ENCODE measurements at places on chromosomes 1 and 21. TPM values are rescaled to one million over a fixed set of nuclear protein-coding genes. Genes with fewer than 3 reads are reported as not detected.

DNA sequence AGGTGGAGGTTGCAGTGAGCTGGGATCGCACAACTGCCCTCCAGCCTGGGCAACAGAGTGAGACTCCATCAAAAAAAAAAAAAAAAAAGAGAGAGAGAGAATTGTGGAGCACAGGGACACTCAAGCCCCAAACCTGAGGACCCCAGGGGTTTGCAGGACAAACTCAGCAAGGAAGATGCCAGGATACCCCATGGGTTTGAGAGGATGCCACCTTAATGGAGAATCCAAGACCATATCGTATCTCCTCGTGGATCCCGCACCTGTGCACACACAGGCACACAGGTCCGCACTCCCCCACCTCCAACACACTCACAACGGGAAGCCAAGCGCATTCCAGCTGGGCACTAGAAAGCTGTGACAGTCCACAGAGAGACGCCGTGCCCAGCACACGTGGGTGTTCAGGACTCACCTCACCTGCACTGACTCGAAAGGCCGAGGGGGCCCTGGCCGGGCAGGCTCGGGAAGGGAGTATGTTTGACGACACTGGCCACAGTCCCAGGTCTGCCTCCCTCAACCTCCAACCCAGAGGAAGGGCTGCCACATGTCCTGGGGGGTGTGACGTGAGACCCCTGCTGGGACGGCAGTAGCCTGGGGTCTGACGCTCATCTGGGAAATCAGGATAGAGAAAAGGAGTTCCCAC, 11.1 kb downstream of the CHD5 start:
- no peaks in the 10 kb centered on the region for H3K4me1 ChIP-seq
- H3K27ac ChIP-seq = no peak overlapping the region
- H3K36me3 ChIP-seq = no peaks in the 10 kb centered on the region
- H3K4me3 ChIP-seq = no peak overlapping the region
- H3K27me3 ChIP-seq = no peaks in the 10 kb centered on the region

Gene BGLAP
- 1.5 TPM for total RNA-seq

DNA sequence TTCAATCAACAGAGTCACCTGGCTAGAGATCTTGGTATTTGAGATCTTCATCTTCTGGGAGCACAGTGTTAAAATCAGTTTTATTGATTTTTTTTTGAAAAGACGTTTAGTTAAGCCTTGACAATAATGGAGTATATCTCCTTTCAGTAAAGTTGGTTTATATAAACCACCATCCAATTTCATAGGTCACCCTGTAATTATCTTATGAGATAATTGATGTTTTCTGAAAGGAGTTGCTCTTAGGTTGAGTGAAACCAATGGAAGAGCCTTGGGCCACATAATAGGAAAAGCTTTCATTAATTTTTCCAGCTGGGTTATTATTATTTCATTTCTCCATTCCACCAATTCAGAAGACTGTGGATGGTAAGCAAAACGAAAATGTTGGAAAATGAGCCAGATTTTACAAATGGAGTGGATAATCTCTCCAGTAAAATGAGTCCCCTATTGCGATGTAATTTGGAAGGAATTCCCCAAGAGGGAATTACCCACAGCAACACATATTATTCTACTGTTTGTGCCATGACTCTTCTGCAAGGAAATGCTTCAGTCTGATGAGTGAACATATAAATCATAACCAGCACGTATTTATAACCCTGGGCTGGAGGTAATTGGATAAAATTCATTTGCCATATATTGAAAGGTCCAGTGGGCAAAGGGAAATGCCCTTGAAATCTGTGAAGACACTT, 46.2 kb upstream of the TINAGL1 start:
- H3K4me3 ChIP-seq = no peak overlapping the region
- no peak overlapping the region for H3K27ac ChIP-seq
- no peak for DNase-seq
- no peaks in the 10 kb centered on the region for H3K36me3 ChIP-seq

- peak; percentile 49 for DNase-seq
- H3K27ac ChIP-seq = no peak overlapping the region
- H3K4me1 ChIP-seq = no peaks in the 10 kb centered on the region
- no peaks in the 10 kb centered on the region for H3K36me3 ChIP-seq
Measured at GRCh38 chr1:192506741-192507155, 68.8 kb upstream of the RGS1 start.

Gene HSD3B1
- not detected for total RNA-seq

DNA sequence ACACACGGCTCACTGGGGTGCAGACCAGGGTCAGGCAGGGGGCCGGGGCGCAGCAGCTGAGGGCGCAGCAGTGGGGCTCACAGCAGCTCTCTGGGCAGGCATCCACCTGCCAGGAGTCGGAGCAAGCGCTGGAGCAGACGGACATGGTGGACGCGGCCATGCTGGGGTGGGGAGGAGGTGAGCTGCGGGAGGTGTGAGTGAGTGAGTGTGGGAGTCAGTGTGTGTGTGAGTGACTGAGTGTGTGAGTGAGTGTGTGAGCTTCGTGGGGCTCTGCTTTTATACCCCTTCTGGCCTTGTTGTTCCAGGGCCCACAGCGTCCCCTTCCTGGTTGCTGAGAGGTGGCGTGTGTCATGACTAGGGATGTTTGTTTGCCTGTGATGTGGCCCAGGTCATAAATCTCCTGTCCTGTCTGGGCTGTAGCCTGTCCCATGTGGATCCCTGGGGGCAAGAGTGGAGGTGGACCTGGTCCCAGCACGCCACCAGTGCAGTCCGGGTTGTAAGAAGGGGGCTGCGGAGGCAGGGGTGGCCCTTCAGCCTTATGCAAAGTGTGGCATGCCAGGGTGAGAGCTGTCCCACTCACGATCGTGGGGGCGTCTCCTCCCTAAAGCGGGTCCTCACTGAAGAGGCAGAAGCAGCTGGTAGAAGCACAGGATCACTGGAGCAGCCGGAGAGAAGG, at the start of gene KRTAP10-1:
TSS of gene KRTAP10-1 (minus strand) at position 205 of the 676 bp plus-strand sequence. CDS start at position 160, 45 bp downstream.
- H3K27ac ChIP-seq = no peak within 1 kb of the TSS
- DNase-seq = no peak
- no peaks in the 10 kb centered on the region for H3K27me3 ChIP-seq
- H3K4me1 ChIP-seq = no peaks in the 10 kb centered on the region
- H3K4me3 ChIP-seq = no peak within 1 kb of the TSS

GRCh38 chr1:156691191-156691590, 14.0 kb upstream of the NES start:
- H3K27ac ChIP-seq = no peak overlapping the region
- H3K4me1 ChIP-seq = peaks cover 3% of the 10 kb centered on the region
- H3K4me3 ChIP-seq = no peak overlapping the region
- peaks cover 25% of the 10 kb centered on the region for H3K27me3 ChIP-seq

- no peak for DNase-seq
- H3K36me3 ChIP-seq = no peaks in the 10 kb centered on the region
- H3K27ac ChIP-seq = no peak overlapping the region
- H3K4me3 ChIP-seq = no peak overlapping the region
Measured at GRCh38 chr1:197725044-197725443, 50.2 kb downstream of the DENND1B start.

GRCh38 chr1:42201986-42202385, 37.4 kb upstream of the GUCA2A start:
- DNase-seq = no peak
- no peak overlapping the region for H3K4me3 ChIP-seq
- H3K27me3 ChIP-seq = no peaks in the 10 kb centered on the region
- H3K36me3 ChIP-seq = peaks cover 16% of the 10 kb centered on the region
- H3K27ac ChIP-seq = no peak overlapping the region

- no peaks in the 10 kb centered on the region for H3K27me3 ChIP-seq
- no peak overlapping the region for H3K4me3 ChIP-seq
- no peaks in the 10 kb centered on the region for H3K36me3 ChIP-seq
- no peaks in the 10 kb centered on the region for H3K4me1 ChIP-seq
- no peak overlapping the region for H3K27ac ChIP-seq
Measured at GRCh38 chr1:157369808-157370521, 182.3 kb downstream of the FCRL5 start.

DNA sequence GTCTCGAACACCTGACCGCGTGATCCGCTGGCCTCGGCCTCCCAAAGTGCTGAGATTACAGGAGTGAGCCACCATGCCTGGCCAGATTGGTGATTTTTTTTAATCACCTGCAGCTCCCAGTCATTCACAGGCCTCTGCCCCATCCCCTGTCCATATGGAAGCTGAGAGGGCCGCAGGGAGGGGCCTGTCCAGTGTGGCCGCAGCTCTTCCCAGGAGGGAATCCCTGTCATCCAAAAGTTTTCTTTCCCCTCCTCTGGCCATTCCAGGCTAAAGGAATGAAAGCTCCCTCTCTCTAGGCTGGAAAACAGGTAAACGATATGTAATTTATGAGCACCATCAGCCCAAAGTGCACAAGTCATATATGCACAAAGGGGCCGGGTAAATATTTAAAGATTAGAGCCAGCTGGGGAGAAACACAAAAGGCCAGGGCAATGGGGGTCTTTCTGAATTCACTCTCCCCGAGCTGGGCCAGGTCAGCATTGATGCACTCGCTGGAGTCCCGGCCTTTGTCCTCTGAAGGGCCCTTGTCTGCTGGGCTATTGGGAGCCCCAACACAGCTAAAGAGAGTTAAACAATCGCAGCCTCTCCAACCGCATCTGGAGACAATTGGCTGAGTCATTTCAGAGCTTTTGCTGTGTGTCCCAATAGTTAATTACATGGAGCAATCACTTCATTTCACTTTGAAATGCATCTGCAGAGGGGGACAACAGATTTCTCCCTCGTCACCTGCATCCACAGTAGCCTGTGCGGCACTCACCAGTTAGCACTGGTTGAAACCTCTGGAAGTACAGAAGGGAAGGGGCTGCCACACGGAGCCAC, 3.8 kb upstream of the HES3 start:
- H3K4me3 ChIP-seq = no peak overlapping the region
- no peaks in the 10 kb centered on the region for H3K36me3 ChIP-seq
- peaks cover 2% of the 10 kb centered on the region for H3K4me1 ChIP-seq
- H3K27ac ChIP-seq = no peak overlapping the region
- no peak for DNase-seq

DNA sequence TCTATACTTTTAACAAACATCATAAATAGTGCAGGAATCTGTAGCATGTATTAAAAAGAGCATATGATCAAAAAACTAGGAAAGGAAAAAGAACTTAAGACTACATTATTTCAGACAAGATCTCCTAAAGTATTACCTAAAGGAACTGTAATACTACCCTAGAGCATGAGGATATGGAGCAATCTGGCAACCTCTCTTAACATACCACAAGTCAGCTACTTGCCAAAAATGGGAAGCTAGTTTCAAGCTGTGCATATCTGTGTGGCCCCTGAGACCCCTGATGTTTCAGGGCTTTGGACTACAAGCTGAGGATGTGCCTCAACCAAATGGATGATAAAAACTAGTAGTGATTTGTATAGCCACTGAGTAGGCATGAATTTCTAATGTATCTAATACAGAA, 525.6 kb downstream of the PTBP2 start:
- H3K27me3 ChIP-seq = no peaks in the 10 kb centered on the region
- no peak overlapping the region for H3K27ac ChIP-seq
- DNase-seq = no peak
- H3K36me3 ChIP-seq = no peaks in the 10 kb centered on the region
- no peak overlapping the region for H3K4me3 ChIP-seq

DNA sequence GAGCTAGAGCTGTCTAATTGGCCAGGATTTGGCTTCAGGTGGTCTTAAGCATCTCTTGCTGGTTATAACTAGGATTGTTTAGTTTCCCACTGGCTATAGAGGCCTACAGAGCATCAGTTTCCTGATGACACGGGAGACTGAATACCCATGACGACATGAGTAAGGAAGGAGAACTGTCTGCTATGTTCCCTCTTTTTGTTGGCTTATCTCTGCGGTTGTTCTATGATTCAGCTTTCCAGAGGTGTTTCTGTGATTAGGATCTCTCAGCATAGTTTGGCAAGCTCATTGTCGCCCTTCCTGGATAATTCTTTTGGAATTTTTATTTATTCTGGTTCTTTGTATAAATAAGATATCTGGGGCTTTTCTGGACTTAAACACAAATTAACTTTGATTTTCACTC, 163.4 kb downstream of the OLFM3 start:
- DNase-seq = no peak
- H3K27ac ChIP-seq = no peak overlapping the region
- no peaks in the 10 kb centered on the region for H3K27me3 ChIP-seq
- H3K4me1 ChIP-seq = no peaks in the 10 kb centered on the region
- no peak overlapping the region for H3K4me3 ChIP-seq

Gene VAMP4
- total RNA-seq = 7.7 TPM

GRCh38 chr21:15121655-15122120, 56.9 kb upstream of the NRIP1 start:
- no peaks in the 10 kb centered on the region for H3K27me3 ChIP-seq
- no peaks in the 10 kb centered on the region for H3K36me3 ChIP-seq
- H3K27ac ChIP-seq = no peak overlapping the region
- H3K4me1 ChIP-seq = no peaks in the 10 kb centered on the region

DNA sequence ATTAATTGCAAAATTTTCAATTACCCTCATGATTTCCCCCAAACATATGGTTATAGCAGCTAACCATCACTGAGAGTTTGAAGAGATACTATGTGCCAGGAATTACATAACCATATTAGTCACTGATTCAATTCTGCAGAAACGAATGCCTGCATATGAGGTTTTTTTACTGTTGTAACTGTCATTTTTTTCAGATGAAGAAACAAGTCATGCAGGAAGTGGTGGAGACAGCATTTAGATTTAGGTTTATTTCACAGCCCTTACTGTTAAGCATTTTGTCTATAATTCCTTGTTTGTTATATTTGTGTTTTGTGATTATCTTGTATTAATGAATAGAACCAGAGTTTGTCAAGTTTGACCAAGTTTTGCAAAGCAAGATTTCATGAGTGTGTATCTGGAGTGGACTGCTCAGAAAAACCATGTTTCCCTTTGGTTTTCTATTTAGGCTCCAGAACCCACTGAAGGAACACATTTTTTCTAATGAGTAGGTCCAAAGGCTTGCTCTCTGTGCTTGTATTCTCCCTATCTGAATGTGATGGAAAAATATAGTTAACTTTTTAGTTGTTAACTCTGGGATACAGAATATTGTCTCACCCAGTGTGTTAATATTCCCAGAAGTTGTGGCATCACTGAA, 308.5 kb upstream of the ADAMTS5 start:
- no peak overlapping the region for H3K27ac ChIP-seq
- H3K36me3 ChIP-seq = no peaks in the 10 kb centered on the region
- no peak for DNase-seq
- H3K4me3 ChIP-seq = no peak overlapping the region
- H3K27me3 ChIP-seq = no peaks in the 10 kb centered on the region
- H3K4me1 ChIP-seq = no peaks in the 10 kb centered on the region

GRCh38 chr1:157099633-157100009, at the start of gene ETV3L:
ETV3L (minus strand) TSS chr1:157099808; CDS start chr1:157099523, 285 bp downstream.
- H3K4me3 ChIP-seq = no peak within 1 kb of the TSS
- no peaks in the 10 kb centered on the region for H3K4me1 ChIP-seq
- no peak for DNase-seq
- H3K27ac ChIP-seq = no peak within 1 kb of the TSS

DNA sequence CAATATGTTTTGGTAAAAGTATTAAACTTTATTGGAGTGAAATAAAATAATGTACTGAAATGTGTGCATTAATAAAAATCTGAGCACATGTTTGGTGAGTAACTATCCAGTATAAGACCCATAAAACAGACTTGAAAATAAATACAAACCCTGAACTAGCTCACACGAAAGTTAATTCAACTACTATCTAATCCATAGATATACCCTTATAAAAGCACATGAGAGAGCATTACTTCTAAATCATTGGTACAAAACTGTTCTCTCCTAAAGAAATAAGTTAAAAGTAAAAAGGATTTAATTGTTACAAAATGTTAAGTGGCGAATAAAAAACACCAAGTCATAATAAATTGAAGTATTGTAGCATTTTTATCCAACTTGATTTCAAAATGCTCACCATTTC, 295.6 kb downstream of the PTPRC start:
- no peaks in the 10 kb centered on the region for H3K27me3 ChIP-seq
- no peaks in the 10 kb centered on the region for H3K36me3 ChIP-seq
- peaks cover 38% of the 10 kb centered on the region for H3K4me1 ChIP-seq
- no peak for DNase-seq
- peak overlapping the region; percentile 65 for H3K4me3 ChIP-seq

- H3K36me3 ChIP-seq = no peaks in the 10 kb centered on the region
- H3K4me3 ChIP-seq = peak overlapping the region; percentile 65
- DNase-seq = peak; percentile 78
- H3K4me1 ChIP-seq = peaks cover 12% of the 10 kb centered on the region
- H3K27me3 ChIP-seq = no peaks in the 10 kb centered on the region
- H3K27ac ChIP-seq = peak overlapping the region; percentile 74
Measured at GRCh38 chr1:65254320-65255034, 54.9 kb upstream of the DNAJC6 start.
